ENCODE measurements at places on chromosomes 6 and 20.

DNA sequence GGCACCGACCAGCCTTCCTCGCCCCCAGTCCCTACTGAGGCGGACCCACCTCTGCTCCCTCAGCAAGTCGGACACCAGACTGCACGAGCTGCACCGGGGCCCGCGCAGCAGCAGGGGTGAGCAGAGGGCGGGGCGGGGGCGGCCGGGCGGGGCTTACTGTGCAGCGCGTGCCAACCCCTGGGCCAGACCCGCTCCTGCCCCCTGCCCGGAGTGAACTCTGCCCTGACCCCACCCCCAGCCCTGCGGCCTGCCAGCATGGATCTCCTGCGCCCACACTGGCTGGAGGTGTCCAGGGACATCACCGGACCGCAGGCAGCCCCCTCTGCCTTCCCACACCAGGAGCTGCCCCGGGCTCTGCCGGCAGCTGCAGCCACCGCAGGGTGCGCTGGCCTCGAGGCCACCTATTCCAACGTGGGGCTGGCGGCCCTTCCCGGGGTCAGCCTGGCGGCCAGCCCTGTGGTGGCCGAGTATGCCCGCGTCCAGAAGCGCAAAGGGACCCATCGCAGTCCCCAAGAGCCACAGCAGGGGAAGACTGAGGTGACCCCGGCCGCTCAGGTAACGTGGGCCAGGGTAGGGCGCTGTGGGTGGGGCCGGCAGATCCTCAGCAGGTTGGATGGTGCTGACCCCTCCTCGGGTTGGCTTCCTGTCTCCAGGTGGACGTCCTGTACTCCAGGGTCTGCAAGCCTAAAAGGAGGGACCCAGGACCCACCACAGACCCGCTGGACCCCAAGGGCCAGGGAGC is 1.5 kb upstream of the SLC2A4RG start:
- DNase-seq: no peak

GRCh38 chr6:47655719-47656595 is 42.4 kb upstream of the ADGRF4 start:
- DNase-seq: no peak

DNA sequence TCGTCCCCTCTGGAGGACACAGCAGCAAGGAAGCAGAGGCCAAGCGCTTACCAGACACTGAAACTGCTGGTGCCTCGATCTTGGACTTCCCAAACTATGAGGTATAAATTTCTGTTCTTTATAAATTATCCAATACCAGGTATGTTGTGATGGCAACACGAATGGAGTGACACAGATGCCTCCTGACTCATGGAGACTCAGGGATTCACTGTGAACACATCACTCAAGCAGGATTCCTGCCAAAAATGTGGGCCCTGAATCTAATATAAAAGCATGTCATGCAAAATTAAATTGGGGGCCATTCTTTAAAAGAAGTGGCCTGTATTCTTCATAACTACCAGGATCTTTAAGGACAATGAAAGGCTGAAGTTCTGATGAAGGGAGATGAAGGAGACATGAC is 52.5 kb upstream of the SLC22A23 start:
- DNase-seq: no peak

DNA sequence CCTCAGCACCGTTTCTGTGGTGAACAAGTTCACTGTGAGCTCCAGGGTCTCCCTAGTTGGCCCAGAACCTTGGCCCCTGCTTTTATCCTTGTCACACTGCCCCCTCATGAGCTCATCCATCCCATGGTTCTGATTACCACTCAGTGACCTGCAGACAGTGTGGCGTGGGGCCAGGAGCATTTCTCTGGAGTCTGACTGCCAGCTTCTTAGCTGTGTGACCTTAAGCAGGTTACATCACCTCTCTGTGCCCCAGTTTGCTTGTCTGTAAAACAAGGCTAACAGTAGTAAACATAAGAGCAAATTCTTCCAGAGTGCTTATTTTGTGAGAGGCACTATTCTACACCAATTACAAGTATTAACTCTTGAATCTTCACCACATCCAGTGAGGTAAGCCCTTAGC is 14.8 kb upstream of the MDGA1 start:
- DNase-seq: no peak

GRCh38 chr6:108380876-108381275 is 86.0 kb downstream of the AFG1L start:
- no peak for DNase-seq

DNA sequence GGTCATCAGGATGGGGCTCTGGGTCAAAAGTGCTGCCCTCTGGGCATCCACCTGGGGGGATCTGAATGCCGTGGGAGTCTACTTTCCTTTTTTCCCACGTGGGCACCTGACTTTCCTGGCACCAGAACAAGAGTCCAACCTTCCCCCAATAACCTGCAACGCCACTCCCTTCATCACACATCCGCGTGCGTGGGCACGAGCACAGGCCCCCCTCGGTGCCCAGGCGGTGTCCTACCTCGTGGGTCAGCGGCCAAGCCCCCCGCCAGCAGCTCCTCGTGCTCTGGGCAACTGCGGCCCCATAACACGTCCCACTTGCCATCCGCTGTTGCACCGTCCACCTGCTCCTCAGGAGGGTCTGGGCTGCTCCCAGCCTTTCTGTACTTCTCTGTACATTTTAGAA is 87.0 kb downstream of the YTHDF1 start:
- no peak for DNase-seq

DNA sequence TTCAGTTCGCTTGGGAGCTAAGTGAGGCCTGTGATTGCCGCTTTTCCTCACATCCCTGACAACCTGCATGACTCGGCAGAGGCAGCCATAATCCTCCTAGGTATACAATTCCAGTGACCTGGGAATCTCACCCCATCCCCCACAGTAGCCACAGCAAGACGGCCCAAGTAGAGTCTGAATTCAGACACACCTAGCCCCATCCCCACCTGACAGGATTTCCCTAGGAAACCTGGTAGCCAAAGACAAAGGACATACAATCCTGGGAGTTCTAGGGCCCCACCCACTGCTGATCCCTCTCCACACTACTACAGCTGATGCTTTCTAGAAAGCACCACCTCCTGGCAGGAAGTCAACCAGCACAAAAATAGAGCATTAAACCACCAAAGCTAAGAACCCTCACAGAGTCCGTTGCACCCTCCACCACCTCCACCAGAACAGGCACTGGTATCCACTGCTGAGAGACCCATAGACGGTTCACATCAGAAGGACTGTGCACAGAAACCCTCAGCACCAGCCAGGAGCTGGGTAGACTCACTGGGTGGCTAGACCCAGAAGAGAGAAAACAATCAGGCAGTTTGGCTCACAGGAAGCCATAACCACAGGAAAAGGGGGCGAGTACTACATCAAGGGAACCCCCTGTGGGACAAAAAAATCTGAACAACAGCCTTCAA is 17.9 kb upstream of the RUNX2 start:
- no peak for DNase-seq

GRCh38 chr6:49555951-49556350 is 5.5 kb downstream of the C6orf141 start:
- DNase-seq: no peak

- no peak for DNase-seq
These were observed 5.5 kb downstream of the ZNF334 start for GRCh38 chr20:46507760-46508407.

DNA sequence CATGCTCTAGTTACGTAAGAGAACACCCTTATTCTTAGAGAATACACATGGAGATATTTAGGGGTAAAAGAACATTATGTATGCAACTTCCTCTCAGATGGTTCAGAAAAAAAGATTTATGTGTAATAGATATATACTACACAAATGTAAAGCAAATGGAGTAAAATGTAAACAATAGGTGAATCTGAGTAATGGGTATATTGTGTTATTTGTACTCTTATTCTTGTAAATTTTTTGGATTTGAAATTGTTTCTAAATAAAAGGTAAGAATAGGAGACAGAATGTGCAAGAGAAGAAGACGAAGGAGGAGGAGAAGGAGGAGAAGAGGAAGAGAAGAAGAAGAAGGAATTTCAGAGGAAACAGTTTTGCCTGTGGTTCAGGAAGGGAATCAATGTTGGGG is 22.5 kb upstream of the LCA5 start:
- no peak for DNase-seq

- DNase-seq: no peak
These were observed 57.9 kb upstream of the FOXO3 start for GRCh38 chr6:108502832-108503231.

GRCh38 chr6:37547564-37548061 is 47.9 kb upstream of the CCDC167 start:
- DNase-seq: no peak

DNA sequence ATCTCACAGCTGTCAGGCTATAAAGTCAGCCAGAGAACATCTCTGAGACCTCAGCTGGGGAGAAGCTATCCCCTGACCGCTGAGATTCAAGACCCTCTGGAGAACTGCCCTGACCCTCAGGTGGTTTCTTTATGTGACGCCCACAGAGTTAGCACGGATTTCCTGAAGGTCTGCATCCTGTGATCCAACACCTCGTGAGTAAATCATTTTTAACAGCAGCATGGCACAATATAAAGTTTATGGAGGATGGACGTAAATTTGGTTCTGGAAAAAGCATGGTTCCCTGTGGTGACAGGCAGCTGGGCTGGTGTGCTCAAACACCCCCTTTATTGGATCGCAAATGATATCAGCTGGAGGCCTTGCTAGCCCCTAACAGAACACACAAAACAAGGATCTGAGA is 25.3 kb upstream of the TRAF3IP2 start:
- no peak for DNase-seq

GRCh38 chr6:111553580-111553979 is 52.1 kb downstream of the TRAF3IP2 start:
- no peak for DNase-seq

GRCh38 chr6:150690681-150691080 is 91.0 kb downstream of the PLEKHG1 start:
- DNase-seq: no peak

DNA sequence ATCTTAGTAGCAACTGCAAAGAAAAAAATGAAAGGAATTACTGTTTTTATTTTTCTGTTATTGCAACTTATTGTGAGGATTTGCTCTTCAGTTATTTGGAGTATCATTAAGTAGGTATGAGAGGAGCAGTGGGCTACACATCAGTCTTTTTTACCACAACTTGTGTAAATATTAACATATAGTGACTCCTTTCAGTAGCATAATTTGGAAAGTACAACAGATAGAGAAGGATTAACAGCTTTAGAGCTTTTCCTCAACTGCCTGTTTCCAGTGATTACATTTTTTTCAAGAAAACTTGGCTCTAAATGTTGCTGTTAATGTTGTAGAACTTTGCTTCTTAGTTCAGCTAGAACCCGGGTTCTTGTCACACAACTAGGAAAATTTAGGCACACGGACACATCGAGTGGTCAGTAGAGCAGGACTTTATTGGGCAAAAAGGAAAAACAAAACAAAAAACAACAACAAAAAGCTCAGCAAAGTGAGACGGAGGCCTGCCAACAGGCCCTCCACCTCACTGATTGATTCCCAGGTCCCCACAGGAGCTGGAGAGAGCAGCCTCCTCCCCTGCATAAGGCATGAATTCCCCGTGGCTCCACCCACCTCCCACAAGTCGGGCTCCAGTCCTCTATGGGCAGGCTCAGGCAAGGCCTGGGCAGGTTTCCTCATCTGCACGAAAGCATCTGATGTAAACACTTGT is 75.1 kb downstream of the ADGRG6 start:
- DNase-seq: no peak

- DNase-seq: no peak
These were observed 141.3 kb upstream of the PMEPA1 start for GRCh38 chr20:57851025-57851682.

GRCh38 chr6:99613705-99614429 is 7.2 kb downstream of the PRDM13 start:
- DNase-seq: peak; percentile 47

DNA sequence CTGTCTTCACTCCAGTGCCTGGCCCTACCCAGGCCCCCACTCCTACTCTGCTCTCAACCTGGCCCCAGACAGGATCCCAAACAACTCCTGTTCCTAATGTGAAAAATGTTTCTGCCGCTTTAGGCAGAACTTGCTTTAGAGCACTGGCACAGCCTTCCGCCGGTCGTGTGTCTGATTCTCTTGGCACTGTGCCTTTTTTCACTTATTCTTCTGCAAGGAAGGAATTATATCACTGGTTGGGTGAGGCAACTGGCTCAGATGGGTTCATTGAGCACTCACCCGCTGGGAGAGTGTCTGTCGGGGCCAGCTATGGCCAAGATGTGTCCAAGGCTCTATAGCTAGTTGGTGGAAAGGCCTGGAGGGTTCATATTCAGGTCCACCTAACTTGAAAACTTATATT is 33.6 kb upstream of the HLA-A start:
- no peak for DNase-seq

GRCh38 chr6:54491431-54491830 is 183.2 kb downstream of the TINAG start:
- DNase-seq: no peak

GRCh38 chr6:6564154-6564553 is 24.4 kb upstream of the LY86 start:
- no peak for DNase-seq

- DNase-seq: no peak
These were observed 9.7 kb downstream of the CNBD2 start for GRCh38 chr20:35978041-35978513.

- DNase-seq: peak; percentile 2
These were observed 200.3 kb upstream of the SIM1 start for GRCh38 chr6:100665041-100665380.

All from GM12891 (cell line).